ENCODE measurements at places on chromosomes 11 and 22.

DNA sequence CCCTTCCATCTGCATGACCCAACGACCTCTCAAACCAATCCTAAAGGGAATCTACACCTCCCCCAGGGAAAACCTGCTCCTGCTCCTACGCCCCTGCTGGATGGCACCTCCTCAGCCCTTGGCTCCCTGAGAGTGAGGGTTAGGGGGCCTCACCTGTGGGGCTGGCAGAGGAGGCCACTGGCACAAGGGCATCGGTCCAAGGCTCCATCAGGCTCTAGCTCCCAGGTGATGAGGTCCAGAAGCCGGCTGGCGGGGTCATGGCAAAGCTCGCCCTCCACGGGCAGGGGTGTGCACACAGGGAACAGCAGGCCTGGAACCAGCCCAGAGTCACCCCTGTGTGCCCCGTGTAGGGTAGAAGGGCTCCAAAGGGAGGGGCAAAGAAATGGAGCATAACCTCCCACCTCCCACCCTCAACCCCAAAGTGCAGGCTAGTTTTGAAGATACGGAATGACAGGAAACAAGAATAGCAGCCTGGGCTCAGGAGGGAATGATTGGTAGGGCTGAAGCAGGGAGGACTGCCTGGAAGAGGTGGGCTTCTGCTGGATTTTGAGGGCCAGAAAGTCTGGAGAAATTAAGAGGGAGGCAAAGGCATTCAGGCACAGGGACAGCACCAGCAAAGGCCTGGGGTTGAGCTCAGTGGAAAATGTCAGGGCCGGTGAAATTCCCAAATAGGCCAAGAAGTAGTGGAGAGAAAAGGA lies 42.6 kb downstream of the DKK3 start:
- no peak for DNase-seq

- no peak for DNase-seq
Observed at GRCh38 chr11:93515441-93516025, 27.7 kb downstream of the SMCO4 start.

GRCh38 chr22:23294221-23294620 lies 113.9 kb downstream of the BCR start:
- no peak for DNase-seq

DNA sequence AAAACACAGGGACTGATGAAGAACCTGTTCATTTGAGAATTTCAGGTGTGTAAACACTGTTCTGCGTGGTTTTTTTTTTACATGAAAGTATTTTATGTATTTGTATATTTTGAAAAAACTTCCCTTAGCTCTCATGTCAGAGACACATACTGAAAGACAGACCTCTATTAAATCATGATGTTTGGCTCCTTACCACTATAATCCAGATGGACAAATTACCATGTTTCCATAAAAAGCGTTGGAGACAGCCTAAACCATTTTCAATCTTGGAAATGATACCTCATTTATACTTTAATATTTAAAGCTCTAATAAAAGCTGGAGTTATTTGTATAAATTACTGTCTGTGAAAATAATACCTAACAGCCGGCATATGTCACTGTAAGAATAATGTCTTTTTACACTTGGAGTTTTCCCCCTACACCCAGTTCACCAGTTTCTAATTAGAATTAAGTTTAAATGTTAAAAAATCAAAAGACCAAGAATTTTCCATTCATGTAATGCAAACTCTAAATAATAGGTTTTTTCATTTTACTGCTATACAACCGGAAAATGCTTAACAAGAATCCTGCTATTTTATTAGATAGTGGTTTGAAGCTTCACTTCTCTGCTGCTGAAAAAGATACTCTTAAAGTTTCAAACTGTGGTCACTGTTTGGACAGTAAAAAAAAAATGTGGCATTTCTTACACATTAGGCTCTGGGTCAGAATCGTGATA lies 30.8 kb downstream of the APLP2 start:
- no peak for DNase-seq

GRCh38 chr11:76228875-76229149 lies 22.5 kb upstream of the WNT11 start:
- no peak for DNase-seq

DNA sequence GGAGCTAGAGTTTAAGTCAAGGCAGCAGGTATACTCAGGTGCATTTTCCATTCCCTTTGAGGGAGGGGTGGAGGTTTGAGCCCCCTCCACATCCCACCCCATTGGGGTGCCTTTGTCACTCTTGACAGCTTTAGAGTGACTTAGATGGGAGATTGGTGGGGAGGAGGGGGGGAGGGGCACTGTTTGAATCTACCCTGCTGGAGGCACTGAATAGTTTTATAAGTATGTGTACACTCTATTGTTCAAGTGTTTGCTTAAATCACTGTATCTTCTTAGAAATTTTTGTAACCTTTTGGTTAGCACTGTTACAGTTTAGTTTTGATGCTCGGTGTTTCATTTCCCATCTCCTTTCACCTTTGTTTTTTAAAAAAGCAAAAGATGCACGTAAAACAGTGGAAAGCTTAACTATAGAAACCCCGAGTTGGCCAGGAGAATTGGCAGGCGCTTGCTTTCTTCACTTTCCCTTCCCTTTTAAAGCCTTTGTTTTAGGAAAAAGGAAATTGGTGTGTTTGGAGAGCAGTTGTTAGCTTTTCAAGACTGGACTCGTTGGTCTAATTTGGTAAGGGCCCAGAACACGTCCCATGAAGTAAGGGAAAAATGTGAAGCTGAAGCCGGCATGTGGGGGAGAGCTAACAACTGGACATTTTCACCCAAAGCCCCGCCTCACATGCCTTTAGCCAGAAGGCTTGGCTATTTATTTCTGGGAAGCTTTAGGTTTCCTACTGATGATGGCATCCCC lies 42.8 kb downstream of the TNRC6B start:
- no peak for DNase-seq

GRCh38 chr11:72023335-72023734 lies 24.6 kb downstream of the IL18BP start:
- DNase-seq: no peak

- no peak for DNase-seq
Observed at GRCh38 chr11:17392872-17393271, 4.4 kb upstream of the KCNJ11 start.

DNA sequence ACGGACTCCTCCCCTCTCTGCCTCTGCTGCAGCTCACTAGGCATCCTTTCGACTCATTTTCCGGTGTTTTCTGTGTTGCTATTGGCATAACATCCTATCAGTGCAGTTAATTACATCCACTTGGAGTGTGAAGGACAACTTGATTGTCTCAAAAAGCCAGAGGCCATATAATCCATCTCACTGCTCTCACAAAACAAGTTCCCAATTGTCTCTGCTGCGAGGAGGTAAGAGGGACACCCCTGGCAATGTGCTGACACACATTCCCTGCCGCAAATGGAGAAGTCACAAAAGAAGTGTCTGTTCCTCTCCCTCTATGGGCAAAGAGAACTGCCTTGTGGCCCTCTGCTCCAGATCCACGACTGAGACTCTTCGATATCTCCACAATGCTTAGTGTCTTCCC lies 618.4 kb downstream of the OPCML start:
- no peak for DNase-seq

DNA sequence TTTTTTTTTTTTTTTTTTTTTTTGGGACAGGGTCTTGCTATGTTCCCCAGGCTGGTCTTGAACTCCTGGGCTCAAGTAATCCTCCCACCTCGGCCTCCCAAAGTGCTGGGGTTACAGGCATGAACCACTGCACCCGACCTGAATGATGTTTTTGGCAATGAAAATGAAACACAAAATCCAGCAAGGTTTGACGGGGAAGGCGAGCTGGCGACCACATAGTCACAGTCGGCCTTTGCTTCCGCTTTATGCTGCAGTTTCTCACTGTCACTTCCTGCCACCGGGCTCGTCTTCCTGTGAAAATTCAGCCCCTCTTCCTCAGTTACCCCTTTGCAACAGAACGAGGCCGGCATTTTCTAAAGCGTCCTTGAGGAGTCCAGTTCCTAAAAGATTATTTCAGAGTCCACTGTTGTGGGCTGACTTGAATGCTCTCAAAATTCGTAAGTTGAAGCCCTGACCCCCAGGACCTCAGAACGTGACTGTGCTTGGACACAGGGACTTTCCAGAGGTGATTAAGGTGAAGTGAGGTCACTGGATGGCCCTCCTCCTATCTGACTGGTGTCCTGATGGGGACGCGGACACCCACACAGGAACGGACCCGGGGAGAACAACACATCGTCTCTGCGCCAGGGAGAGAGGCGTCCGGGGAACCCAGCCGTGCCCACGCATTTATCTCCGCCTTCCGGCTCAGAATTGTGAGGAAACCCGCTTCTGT lies 2.9 kb upstream of the BID start:
- no peak for DNase-seq

- DNase-seq: no peak
Observed at GRCh38 chr11:83744620-83745192, 458.5 kb upstream of the CCDC90B start.

DNA sequence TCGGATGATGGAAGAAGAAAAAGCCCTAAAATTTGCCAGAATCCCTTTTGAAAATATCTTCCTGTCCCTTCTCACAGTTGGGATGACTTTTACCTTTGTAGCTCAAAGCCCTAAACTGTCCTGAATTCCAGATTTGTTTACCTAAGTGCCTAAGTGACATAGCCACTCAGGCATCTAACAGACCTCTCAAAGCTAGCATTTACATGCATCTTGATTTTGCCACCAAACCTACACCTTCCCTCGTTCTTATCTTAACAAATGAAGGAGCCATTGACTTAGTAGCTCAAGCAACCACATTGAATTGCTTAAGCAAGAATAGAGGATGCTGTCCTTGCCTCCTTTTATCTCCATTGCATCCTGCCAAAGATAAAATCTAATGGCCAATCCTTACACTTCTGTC lies 198.4 kb upstream of the NTM start:
- no peak for DNase-seq

DNA sequence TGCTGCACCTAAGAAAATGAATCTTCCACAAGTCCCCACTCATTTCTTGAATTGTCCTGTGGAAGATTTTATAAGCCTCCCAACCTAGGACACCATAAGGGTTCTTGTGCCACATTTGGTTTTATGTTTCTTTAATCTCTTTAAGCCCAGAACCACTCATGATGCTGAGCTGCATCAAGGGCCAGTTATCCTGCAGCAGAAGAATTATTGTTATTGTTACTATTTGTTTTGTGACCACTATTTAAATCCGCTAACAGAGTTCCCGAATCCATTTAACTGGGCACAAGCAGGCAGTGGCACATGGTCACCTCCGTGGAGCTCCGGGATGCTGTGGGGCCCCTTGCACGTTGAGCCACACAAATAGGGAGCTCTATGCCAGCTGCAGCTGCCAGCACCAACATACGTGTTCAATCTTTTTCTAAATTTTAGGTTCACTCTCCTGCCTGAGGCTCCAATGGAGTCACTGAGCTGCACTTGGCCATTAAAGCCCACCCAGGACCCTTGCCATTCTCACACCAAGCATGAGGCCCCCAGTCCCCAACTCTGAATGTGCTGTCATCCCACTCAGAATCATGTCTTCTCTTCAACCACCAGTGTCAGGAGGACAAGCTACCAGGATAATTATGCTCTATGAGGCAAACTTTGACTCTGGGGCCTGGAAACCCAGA lies 60.6 kb downstream of the DGCR2 start:
- no peak for DNase-seq

DNA sequence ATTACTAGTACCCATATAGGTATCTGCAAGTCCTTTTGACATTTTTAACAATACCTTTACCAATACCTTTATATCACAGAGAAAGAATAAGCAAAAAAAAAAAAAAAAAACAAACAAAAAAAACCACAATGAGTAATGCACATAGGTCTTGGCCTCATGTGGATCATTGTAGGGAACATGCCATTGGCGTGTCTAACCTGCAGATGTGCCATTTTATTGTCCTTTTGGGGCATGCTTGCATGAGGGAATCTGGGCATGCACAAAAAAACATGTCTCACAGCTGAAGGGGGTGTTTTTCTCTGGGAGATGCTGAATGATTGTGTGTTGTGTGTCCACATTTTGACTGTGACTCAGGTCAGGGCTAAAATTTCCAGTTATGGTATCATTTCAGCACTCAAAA lies 361.6 kb downstream of the GUCY1A2 start:
- no peak for DNase-seq

DNA sequence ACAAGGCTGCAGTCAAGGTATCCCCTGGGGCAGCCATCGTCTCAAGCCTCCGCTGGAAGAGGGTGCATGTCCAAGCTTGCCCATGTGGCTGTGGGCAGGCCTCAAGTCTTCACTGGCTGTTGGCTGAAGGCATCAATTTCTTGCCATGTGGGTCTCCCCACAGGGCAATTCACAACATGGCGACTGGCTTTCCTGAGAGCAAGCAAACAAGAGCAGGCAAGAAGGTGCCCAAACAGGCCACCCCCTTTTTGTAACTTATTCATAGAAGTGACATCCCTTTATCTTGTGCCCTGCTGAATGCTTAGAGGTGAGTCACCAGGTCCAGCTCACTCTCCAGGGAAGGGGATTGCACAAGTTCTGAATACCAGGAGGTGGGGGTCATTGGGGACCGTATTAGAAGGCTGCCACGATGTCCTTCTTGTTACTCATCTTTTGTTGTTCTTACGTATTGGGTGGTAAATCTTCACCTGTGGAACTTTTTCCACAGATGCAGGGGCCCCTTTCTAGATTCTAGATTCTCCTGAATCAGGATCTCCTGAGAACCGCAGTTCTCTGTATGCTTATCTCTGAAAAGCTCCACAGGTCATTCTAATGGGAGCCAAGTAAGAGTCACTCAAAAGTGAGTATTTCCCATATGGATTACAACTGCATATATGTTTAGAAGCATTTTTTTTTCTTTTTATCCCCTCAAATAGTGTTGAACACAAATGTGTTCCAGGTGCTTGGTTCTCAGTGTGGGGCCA lies 44.2 kb upstream of the MICAL2 start:
- DNase-seq: peak; percentile 91

- DNase-seq: no peak
Observed at GRCh38 chr11:123061403-123062157, at the start of gene HSPA8. HSPA8 (minus strand) TSS chr11:123062136; CDS start chr11:123061324, 812 bp downstream.

GRCh38 chr11:44797051-44797450 lies 70.3 kb downstream of the TSPAN18 start:
- no peak for DNase-seq

GRCh38 chr22:27720860-27721259 lies 80.7 kb downstream of the MN1 start:
- DNase-seq: no peak

GRCh38 chr22:20145206-20145831 lies 5.5 kb downstream of the CCDC188 start:
- no peak for DNase-seq

- no peak for DNase-seq
Observed at GRCh38 chr11:75563501-75563977, 1.5 kb downstream of the SERPINH1 start.

DNA sequence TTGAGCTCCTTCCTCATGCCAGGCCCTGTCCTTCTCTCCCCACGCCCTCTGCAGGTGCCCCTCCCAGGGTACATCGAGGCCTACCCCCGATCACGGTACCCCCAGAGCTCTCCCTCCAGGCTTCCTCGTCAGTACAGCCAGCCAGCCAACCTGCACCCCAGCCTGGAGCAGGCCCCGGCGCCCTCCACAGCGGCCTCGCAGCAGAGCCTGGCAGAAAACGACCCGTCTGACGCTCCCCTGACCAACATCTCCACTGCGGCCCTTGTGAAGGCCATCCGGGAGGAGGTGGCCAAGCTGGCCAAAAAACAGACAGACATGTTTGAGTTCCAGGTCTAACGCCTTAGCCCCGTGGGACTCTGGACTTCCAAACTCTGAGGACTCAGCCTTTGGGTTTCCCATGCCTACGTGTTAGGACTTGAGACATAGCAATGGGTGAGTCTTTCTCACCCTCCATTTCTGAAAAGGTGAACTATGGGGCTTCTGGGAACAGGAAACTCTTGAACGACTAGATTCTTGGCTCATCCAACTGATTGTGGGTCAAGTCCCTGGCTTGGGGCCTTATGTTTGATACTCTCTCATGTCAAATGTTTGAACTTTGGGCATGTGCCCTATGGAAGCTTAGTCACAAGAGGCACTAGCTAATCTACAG lies 32.7 kb downstream of the C11orf91 start:
- DNase-seq: no peak

Data from LoVo (cell line).